Stimulated activated CD4-positive, alpha-beta T cell treated with anti-CD3 and anti-CD28 coated beads, Interleukin-15, amount 100 ng/mL, for 1 hour (primary cell): ENCODE measurements at places on chromosomes 3 and 15.

- DNase-seq = no peak
Measured at GRCh38 chr15:73802431-73803041, 49.4 kb upstream of the INSYN1 start.

DNA sequence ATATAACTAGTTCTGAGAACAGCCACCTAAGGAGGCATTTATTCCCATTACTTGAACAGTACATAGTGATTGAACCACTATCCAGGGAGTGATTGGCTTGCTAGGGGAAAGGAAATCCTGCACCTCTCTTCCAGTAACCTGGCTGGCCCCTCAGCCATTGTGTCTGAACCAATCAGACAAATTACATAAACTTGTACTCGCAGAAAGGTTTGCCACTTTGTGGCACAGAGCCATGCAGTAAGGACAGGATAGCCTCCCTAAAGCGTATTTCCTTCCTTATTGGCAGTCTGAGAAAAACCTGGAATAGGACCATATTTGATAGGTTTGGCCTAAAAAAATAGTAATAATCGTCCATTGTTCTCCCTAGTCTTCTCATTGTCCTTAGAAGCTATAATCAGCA, 19.0 kb downstream of the CMSS1 start:
- DNase-seq = no peak

DNA sequence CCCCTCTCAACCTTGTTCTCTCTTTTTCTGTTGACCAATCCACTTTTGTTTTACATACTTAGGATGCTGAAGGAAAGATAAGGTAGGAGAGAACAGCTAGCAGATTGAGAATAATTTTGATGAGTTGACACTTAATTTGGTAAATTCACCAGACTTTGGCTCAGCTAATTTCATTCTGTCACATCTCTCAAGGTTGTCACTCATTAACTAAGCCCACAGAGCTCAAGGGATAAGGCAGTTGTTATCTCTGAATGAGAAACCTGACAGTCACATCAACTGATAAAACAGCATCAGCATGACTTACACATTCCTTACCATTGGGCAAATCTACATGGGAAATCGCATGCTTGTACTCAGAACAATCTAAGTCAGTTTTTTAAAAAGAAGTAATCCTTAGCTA, 591.4 kb downstream of the NLGN1 start:
- DNase-seq = no peak

GRCh38 chr15:39592500-39592899, 11.6 kb downstream of the THBS1 start:
- DNase-seq = no peak

GRCh38 chr15:45197512-45197911, 9.7 kb upstream of the SHF start:
- DNase-seq = no peak

GRCh38 chr3:112096176-112096575, 10.0 kb downstream of the C3orf52 start:
- DNase-seq = no peak

DNA sequence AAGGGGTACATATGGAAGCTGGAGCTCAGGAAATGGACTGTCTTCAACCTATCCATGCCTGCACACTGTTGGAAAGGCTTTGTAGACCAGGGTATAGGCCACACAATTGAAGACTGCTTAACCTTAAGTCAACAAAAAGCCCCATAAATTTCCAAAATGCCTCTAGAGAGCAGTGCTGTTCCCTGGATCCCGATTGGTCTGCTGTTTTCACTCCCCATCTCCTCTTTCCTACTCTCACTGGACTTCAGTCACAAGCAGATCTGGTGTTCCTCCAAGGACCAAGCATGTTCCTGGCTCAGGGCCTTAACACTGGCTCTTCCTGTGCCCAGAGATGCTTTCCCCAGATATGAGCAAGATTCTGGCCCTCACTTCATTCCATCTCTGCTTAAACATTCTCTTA, 22.8 kb upstream of the LRRC34 start:
- DNase-seq = no peak

GRCh38 chr3:66354001-66354400, 133.2 kb downstream of the SLC25A26 start:
- DNase-seq = no peak

GRCh38 chr15:66778716-66779115, 76.7 kb downstream of the SMAD6 start:
- DNase-seq = no peak

- DNase-seq = no peak
Measured at GRCh38 chr3:16289144-16289889, 24.3 kb downstream of the OXNAD1 start.

- DNase-seq = no peak
Measured at GRCh38 chr15:86916671-86917360, 837.1 kb downstream of the AGBL1 start.
